ENCODE measurements at places on chromosomes 1 and 21.
A peak's percentile ranks its signal among the peaks of the same experiment; 100 is the strongest.

- DNase-seq = peak; percentile 58
These were observed 33.2 kb upstream of the EPHA8 start for GRCh38 chr1:22529901-22530621.

- no peak for DNase-seq
These were observed 176.3 kb upstream of the VAMP3 start for GRCh38 chr1:7594714-7595295.

GRCh38 chr1:61125263-61125662 lies 42.9 kb downstream of the NFIA start:
- no peak for DNase-seq

GRCh38 chr1:196558411-196558810 lies 49.8 kb downstream of the KCNT2 start:
- DNase-seq = peak; percentile 79

GRCh38 chr1:198798923-198799386 lies 160.1 kb downstream of the PTPRC start:
- DNase-seq = no peak

- peak; percentile 17 for DNase-seq
These were observed 163.4 kb downstream of the ADGRL4 start for GRCh38 chr1:78843111-78843510.

- DNase-seq = no peak
These were observed 39.1 kb upstream of the PADI1 start for GRCh38 chr1:17165823-17166222.

- DNase-seq = no peak
These were observed 33.9 kb downstream of the OLFML2B start for GRCh38 chr1:161989786-161990185.
